Activated T-cell treated with anti-CD3 and anti-CD28 coated beads for 24 hours (primary cell): ENCODE measurements at places on chromosomes 7 and 10.

- DNase-seq = no peak
Observed at GRCh38 chr7:86313842-86314241, 329.9 kb upstream of the GRM3 start.

- DNase-seq = no peak
Observed at GRCh38 chr10:123991611-123992570, 100.3 kb upstream of the CPXM2 start.

GRCh38 chr10:25097669-25098411 lies 77.0 kb upstream of the GPR158 start:
- DNase-seq = no peak

DNA sequence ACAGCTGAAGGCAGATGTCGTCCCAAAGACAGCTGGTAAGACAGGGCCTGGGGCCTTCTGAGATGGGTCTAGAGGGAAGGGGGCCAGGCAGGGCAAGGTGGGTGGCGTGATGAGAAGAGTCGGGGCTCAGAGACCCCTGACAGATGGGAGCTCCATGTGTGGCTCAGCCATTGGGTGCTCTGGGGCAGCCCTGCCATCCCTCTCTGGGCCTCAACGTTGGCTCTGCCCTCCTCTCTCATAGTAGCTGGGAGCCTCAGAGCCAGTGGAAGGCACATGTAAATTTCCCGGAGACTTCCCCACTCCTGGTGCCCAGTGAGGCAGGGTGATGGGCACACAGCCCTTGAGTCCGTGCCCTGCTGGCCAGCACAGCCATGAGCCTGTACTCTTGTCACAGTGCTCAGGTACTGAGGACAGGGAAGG lies 1.8 kb downstream of the PPIF start:
- DNase-seq = no peak

GRCh38 chr7:17014686-17015085 lies 132.9 kb upstream of the AGR3 start:
- DNase-seq = no peak

GRCh38 chr10:98456043-98456570 lies 9.4 kb upstream of the HPS1 start:
- DNase-seq = no peak

- no peak for DNase-seq
Observed at GRCh38 chr10:33982995-33983394, 648.5 kb upstream of the NRP1 start.

- no peak for DNase-seq
Observed at GRCh38 chr10:63542835-63543575, 21.8 kb downstream of the REEP3 start.

- no peak for DNase-seq
Observed at GRCh38 chr10:21661935-21662334, 127.9 kb downstream of the MLLT10 start.

- DNase-seq = no peak
Observed at GRCh38 chr7:131218727-131219128, 108.9 kb upstream of the MKLN1 start.

- DNase-seq = no peak
Observed at GRCh38 chr7:158244873-158245723, 342.5 kb downstream of the PTPRN2 start.
